ENCODE measurements at places on chromosomes 12 and 14.

DNA sequence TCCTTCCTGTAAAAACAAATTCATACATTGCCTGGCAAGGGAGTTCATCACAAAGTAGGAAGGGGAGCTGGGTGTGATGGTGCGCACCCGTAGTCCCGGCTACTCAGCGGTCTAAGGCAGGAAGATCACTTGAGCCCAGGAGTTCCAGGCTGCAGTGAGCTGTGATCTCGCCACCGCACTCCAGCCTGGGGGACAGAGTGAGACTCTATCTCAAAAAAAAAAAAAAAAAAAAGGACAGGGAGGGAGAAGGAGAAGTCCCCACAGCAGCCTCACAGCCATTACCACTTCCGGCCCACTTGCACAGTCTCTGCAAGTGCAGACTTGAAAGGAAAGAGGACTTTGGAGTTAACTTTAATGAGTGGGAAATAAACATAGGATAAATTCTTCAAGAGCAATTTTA, 121.0 kb downstream of the FBXL14 start:
- no peak for DNase-seq

- peak; percentile 18 for DNase-seq
Observed at GRCh38 chr12:51863933-51864832, 15.7 kb upstream of the FIGNL2 start.

GRCh38 chr14:78697341-78697740, 527.2 kb downstream of the NRXN3 start:
- peak; percentile 42 for DNase-seq

DNA sequence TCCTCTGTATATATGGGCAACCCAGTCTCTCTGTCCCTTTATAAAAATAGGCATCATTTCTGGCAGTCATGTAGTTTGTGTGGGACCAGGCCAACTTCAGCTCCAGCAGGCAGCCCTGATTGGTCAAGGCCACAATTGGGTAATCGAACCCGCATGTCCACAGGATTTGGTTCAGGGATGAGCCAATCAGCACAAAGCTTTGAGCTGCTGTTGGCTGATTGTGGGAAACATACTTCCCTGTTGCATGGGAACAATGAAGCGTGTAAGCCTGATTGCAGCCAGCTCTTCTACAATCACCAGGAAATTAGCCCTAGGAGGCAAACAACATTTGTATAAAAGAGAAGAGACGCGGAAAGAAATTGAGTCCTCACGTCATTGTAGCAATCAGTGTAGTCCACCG, 328.6 kb downstream of the PCNX1 start:
- DNase-seq, result no peak

GRCh38 chr12:123077298-123078119, 73.4 kb downstream of the PITPNM2 start:
- no peak for DNase-seq

DNA sequence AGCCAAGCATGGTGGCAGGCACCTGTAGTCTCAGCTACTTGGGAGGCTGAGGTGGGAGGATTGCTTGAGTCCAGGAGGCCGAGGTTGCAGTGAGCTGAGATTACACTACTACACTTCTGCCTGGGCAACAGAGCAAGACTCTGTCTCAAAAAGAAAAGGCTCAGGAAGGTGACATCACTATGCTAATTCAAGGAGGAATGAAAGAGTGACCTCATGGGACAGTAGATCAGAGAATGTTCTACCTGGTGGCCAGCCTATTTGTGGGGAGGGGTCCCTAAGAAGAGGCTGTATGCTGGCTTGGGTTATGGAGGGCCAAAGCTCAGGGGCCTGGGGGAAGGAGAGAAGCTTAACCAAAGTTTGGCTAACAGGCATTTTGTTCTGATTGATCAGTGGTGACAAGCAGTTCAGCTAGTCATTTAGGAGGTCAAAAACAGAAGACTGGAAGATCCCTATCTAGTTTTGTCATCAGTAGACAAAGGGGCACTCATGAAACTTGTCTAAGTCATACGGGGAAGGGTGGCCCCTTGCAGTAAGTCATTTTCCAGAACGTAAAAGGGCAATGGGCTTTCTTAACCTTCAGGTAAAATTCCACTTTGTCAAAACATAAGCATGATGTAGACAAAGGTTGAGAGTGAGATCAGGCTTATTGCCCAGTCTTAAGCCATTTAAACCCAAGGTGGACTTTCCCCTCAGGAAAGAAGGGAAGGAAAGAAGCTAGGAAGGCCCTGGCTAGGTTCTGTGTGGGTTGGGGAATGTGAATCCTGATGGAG, 60.8 kb upstream of the EEA1 start:
- DNase-seq, result no peak

DNA sequence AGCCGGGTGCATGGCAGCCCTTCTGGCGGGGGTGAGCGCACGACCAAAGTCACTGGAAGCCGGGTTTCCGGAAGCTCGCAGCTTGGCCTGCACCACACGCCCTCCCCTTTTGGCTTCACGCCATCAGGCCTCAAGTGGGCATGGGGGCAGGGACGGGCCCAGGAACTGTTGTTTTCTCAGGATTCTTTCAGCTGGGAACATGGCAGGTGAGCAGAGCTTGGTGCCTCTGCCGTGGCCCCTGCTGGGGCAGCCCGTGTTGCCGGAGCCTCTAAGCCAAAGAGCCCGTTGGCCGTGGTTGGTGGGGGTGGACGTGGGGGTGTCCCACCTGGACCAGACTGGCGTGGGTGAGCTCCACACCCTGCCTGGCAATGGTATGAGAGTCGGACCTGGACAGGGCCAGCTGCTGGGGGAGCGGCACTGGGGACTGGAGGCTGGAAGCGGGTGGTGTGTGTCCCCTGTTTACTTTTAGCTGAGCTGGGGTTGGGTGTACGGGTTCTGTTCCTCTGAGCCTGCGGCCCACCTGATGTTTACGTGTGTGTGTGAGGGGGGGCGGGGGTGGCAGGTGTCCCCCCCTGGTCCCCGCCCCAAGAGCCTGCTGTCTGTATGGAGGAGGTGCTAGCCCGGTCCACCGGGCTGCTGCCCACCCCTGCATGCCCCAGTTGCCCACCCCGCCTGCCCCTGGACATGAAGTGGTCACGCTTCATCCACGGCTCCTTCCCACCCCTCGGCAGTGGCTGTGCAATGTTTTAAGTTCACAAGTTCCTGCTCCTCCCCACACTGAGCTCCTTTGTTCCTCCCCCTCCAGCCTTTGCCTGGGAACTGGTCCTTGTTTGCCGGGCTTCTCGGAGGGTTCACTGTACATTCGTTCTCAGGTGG, 28.7 kb upstream of the PLD4 start:
- no peak for DNase-seq

DNA sequence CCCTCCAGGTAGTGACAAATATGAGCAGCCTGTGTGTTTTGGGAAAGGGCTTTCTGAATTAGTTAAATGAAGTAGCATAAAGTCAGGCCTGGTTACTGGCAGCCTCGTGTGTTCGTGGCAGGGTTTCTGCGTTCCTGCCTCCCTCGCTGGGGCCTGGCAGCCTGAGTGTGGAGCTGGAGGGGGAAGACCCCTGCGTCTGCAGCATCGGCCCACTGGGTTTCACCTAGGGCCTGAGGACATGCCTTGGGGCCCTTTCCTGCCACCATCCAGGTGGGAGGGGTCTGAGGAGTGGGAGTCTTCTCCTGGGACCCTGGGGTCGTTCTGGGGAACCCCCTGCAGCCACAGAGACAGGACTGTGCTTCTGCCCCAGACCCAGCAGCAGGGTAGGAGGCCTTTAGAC, 20.4 kb upstream of the AMN start:
- DNase-seq, result no peak

- peak; percentile 90 for DNase-seq
Observed at GRCh38 chr14:59278111-59278510, 89.6 kb downstream of the DAAM1 start.

GRCh38 chr12:93191423-93191822, 186.3 kb upstream of the NUDT4 start:
- no peak for DNase-seq

DNA sequence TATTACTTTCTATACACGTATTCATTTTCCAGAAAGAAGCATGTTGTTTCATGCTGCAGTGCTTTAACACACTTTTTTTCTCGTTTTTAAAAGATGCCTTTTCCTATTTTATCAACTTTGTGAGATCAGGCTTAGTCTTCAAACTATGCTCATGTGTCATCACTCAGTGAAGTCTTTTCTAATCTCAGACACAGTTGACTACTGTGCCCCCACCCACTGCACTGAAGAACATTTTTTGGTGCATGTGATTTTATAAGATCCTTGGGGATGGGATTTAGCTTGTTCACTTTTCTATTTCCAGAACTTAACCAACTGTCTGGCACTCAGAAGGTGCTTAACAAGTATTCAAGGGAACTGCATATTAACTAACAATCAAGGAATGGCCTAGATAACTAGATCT, 85.5 kb downstream of the CDK17 start:
- no peak for DNase-seq

DNA sequence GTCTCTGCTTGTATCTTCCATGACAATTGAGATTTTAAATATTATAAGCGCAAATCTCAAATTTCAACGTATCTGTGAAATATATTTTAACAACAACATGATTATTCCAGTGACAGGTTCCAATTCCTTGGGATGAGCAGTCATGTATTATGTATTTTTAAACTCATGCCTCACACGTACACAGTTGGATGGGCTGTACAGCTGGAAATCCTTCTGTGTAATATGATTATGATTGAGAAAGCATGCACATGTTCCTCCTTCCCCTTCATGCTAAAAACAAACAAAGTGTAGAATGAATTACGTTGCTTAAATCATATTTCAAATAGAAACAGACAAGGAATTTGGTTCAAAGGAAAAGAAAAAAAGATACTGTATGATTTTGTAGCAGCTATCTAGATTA, 428.3 kb downstream of the TMTC2 start:
- no peak for DNase-seq

- DNase-seq, result no peak
Observed at GRCh38 chr14:104116288-104116755, 22.1 kb upstream of the KIF26A start.

DNA sequence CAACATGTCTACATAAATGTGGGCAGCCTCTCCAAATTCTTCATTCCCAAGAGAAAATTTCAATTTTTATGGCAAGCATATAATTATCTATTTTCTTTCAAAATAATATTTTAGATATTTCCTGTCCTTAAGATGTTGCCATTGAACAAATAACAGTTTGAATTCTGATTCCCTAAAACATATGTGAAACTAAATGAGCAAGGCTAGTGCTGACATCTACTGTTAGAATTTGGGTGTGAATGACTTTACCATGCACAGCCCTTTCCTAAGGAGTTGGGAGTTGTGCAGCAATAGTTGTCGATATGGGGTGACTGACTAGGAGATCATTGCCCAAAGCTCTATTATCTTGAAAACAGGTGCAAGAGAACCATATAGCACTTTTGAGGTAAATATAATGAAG, 108.2 kb upstream of the SLC38A4 start:
- peak; percentile 71 for DNase-seq

- peak; percentile 45 for DNase-seq
Observed at GRCh38 chr14:50830044-50830931, 674 bp downstream of the NIN start.

DNA sequence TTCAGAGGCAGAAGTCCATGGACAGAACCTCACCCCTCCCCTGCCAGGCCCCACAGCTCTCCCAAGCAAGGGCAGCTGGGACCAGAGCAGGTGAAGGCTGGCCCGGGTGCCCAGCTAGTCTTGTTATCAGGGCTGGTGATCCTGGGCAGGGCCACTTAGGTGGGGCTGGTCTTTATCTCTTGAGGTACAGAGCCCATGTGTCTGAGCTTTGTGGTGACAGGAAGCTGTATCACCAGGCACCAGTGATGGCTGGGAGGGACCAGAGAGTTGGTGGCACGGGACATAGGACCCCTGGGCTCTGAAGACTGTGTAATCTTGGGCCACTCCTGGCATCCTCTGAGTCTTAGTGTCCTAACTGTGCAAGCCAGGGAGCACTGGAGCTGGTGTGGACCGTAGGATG, 12.8 kb upstream of the HPD start:
- DNase-seq, result no peak

GRCh38 chr12:29921307-29921706, 137.6 kb upstream of the TMTC1 start:
- DNase-seq, result peak; percentile 29

DNA sequence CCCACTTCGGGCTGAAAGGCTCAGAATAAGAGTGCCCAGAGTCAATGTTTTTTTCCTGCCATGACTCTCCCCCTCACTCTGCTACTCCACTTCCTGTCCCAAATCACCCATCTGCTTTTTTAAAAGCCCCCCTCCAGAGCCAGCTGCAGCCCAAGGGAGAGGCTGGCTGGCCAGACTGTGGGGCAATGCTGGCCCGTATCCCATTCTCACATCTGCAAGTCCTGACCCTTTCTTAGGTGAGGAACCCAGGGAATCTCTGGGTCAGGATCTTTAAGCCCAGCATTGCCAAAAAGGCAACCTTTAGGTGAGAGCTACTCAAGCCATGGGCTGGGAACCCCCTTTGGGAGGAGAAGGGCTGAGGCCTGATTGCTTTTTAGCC, 1.7 kb upstream of the ITGA5 start:
- peak; percentile 15 for DNase-seq

DNA sequence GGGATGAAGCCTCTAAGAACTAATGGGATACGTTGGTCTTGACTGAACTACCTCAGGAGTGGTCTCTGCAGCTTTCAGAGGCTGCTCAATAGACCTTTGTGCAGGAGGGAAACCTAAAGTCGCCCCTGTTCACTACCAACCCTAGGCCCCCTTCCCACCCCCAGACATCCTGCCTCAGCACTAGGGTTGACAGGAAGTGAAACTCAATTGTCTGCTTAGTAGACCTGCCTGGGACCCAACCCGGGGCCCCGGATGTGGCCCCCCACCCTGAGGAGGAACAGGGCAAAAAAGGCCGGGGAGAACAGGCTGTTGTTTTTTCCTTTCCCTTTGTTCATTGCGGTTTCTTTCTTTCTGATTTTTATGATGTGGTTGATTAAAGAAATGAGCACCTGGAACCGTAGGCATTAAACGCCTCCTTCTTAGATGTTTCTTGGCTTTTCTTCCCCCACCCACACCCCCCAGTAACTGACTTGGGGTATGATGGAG, 1.6 kb upstream of the DGKA start:
- no peak for DNase-seq

- DNase-seq, result no peak
Observed at GRCh38 chr12:114399664-114400211, 6.2 kb downstream of the TBX5 start.

GRCh38 chr14:94145902-94146527, 16.6 kb upstream of the IFI27L2 start:
- no peak for DNase-seq

- DNase-seq, result no peak
Observed at GRCh38 chr12:21553329-21553675, 27.2 kb downstream of the SPX start.

DNA sequence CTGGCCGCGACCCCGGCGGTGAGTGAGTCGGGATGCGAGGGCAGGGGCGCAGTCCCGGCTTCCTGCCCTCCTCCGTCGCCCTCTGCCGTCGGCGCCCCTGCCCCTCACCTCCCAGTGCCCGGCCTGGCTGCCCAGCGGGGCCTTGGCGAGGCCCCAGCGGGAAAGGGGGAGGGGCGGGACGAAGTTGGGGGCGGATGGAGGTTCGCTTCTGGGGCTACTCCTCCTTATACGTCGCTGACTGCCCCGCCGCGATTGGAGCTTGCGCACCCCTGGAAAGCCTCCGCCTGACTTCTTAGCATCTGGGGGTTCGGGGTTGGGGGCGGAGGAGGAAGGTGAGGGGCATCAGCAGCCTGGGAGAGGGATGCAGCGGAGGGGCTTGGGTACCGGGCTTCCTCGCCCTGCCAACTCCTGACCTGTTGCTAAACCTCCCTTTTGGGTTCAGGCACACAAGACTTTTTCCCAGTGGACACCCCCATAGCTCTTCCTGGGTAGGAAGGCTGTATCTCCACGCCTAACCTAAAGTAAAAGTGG, 406 bp downstream of the TMEM263 start:
- peak; percentile 65 for DNase-seq
